Stimulated activated CD8-positive, alpha-beta memory T cell treated with anti-CD3 and anti-CD28 coated beads, Interleukin-4, amount 100 ng/mL, for 1 hour (primary cell): ENCODE measurements at places on chromosomes 4 and X.

- DNase-seq = no peak
Measured at GRCh38 chr4:180380733-180381132, 1862.5 kb upstream of the TENM3 start.

GRCh38 chr4:152187693-152188092, 348.2 kb downstream of the FBXW7 start:
- no peak for DNase-seq

DNA sequence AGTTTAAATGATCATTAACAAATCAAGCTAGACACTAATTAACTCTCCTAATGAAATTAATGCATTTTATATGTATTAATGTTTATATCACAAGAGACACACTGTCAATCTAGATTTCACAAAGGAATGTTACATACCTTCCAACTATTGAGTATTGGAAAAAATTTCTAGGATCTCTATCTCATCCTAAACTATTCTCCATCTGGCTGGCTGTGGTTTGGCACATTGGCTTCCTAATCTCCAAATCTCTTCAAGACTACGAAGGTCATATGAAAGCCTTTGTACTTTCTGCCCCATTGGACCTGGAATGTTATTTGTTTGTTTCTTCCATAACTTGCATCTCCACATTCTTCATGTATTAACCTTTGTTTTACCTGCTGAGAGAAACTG, 1160.0 kb downstream of the ADGRL3 start:
- DNase-seq = no peak

DNA sequence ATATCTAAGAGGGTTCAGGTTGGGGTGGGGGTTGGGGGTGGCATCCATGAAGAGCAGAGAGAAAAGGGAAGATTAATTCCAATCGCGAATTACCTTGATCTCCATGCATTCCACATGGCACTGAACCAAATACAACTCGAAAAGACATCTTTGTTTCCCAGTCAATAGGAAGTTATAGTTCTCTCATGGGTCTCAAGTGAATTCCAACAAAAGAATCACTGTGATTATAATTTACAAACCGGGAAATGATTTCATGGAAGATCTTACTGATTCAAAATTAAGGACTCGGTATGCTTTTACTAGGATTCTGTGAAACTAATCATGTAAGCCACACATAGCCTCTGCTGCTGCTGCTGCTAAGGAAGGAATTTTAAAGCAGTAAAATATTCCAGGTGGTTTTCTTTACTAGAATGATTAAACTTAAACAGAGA, 26.6 kb upstream of the AMELX start:
- no peak for DNase-seq

DNA sequence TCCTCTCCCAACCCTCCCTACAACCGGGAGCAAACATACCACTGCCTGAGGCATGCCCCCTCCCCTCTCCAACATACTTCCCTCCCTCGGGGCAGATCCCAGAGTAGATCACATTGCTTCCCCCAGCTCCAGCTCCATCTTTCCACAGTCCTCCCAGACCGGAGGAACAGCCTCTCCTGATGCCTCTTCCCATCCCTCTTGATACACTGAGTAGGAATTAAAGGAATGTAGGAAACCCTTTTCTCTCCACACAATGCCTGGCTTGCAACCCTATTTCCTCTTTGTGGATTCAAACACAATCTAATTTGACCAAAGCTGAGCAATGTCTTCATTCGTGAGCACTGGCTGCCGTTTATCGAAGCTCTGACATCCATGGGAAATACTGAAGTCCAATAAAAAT, 339.8 kb downstream of the BCOR start:
- no peak for DNase-seq

DNA sequence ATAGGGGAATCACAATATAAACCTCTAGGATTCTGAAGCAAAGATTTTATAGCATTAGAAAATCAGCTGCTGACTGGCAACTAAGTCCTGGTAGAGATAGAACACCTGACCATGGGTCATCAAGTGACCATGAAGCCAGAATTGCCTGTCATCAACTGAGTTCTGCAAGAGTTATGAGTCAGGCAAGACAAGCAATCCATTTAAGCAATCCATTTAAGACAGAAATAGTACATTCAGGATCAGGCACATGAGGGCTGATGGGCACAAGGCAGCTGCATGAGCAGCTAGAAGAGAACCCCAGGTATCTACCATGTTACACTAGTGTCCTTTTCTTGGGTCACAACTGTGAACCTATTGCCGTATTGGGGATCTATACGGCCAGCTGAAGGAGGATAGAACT, 98.9 kb downstream of the SPRY1 start:
- DNase-seq = no peak
